T-helper 1 cell (primary cell): ENCODE measurements at places on chromosomes 3 and 15.

DNA sequence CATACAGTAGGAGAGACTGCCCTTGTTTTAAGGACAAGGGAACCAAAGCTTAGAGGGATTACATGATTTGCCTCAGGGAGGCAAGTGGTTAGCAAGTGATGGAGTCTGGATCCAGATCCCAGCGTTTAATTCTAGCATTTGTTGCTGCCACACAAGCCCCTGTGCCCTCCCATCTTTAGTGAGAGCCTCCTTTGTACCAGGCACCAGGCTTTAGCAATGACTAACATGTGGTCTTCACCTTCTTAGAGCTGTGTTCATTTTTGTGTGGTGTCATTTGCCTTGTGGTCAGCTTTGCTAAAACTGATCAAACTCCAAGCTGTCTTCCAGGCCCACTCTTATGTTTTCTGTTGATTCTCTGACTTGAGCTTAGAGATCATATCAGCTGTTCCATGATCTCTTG lies 290.5 kb downstream of the RPLP1 start:
- DNase-seq = no peak

GRCh38 chr15:78408355-78408640 lies 29.7 kb upstream of the IREB2 start:
- no peak for DNase-seq

GRCh38 chr3:120449251-120449650 lies 1.5 kb downstream of the FSTL1 start:
- DNase-seq = no peak

DNA sequence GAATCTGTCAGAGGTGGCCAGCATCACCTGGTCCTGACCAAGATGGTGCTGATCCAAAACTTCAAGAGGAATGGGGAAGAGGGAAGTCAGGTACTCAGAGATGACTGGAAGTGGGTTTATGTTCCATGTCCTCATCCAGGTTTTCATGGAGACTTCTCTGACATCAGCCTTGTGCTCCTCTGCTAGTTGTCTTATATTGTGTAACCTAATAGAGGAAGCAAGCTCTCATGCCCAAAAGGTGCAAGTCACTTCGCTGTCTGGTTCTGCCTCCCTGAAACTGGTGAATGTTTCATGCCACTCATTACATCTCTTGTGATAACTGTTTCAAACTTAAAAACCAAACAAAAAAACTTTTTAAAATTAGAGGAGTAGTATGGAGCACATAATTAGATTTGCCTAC lies 127.2 kb upstream of the MANF start:
- DNase-seq = no peak

DNA sequence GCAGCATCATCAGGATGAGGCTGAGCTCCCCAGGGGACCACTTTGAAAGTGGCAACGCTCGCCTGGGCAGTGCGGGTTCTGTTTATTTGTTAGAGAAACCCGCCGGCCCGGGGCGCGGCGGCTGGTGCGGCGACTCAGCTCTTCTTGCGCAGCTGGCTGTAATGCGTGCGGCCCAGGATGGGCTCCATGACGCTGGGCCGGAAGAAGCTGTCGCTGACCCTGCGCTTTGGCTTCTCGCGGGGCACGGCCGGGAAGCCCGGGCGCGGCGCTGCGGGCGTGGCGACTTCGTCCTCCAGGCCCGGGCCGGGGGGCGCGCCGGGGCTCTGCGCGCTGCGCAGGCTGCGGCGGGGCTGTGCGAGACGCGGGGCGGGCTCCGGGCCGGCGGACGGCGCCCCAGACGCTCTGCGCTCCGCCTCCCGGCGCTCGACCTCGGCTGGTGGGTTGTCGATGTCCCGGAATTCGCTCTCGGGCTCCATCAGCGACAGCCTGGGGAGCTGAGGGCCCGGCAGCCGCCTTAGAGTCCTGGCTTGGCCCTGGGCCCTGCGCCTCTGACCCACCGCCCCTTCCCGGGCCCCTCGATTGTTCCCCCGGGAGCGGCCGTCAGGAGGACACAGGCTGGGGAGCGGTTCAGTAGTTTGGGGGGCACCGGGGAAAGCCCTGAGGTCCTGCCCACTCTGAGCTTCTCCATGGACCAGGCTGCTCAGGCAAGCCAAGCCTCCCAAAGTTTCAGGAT lies 10.3 kb upstream of the KIF7 start:
- no peak for DNase-seq

DNA sequence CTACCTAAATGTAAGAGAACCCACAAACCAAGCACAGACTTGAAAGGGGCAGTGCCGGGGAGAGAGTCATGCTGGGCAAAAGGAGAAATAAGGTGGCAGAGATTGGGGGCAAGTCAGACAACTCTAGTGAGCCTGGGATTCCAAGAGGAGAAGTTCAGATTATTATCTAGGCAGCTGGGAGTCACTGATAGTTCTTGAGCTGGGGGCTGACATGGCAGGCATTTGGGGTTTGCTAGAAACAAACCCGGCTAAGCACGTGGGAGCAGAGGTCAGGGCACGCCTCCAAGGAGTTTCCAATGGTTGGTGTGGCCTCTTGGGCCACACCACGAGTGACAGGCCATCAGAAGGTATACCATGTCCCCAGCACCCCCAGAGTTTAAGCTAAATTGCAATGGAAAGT lies 27.6 kb downstream of the SLC6A6 start:
- no peak for DNase-seq

DNA sequence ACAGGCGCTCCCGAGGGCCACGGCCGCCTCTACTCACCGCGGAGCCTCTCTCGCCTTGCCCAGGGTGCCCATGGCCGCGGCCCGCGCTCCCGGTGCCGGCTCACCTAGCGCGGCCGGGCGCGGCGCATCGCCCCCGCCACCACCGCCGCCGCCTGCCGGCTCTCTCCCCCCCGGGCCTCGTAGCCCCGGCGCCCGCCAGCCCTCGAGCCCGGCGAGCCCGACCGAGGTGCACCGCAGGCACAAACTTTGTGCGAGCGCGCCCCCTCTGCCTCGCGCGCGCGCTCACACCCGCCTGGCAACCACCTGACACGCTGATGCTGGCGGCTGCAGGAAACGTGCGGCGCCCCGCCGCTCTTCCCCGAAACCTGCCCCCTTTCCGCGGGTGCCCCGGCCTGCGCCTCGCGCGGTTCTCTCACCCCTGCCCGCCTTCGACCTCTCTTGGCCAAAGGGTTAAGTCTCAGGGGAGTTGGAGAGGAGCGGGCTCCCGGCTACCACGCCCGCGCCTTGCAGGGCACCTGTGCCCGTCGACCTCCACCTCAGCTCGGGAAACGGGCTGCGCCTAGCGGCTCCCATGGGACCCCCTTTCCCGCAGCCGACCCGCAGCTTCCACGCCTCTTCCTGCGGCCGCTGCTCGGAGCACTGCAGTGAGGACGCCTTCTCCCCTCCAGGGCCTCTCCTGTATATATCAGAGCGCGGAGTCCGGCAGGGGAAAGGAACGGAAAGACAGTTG lies at the start of gene RASGRP1:
Gene RASGRP1, minus strand, starts transcription at position 258 of the 730 bp plus-strand sequence. Its CDS starts 186 bp downstream, at position 72.
- DNase-seq = peak; percentile 79

GRCh38 chr3:10382892-10383849 lies 62.3 kb upstream of the SEC13 start:
- no peak for DNase-seq

GRCh38 chr3:11059090-11059798 lies 66.7 kb downstream of the SLC6A1 start:
- DNase-seq = no peak

- DNase-seq = no peak
Observed at GRCh38 chr3:6222069-6222468, 638.8 kb upstream of the GRM7 start.

DNA sequence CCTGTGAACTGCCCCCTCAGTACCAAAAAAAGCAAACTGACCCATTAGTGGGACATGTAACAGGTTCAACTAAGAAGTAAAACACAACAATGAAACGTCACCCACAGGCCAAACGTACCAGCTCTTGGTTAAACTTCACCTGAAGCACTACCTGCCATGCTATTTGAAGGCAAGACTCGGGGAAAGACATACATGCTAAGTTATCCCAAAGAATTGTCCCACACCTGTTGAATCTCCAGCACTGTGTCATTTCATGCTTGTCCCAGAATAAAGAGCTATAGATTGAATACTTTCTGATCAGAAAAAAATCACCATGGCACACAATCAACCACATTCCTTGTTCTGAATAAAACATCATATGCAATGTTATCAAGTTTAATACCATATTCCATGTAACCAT lies 195.4 kb upstream of the WNT5A start:
- DNase-seq = no peak

DNA sequence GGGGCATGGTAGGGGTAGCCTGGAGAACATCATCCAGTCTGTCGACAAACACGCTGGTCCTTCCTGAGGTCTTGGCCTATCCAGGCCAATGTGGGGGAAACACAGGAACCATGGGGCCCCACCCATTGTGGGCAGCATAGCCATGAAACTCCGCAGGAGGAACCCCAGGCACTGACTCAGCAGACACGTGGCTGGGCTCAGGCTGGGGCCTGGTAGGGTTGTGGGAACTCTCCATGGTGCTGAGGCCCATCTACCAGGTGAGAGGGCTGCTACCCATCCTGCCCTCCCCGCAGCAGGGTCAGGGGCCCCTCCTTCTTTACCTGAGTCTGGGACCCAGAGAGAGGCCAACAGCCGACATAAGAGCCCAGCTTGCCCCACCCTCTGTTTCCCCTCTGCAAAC lies 22.6 kb upstream of the CACNA2D2 start:
- DNase-seq = peak; percentile 20

DNA sequence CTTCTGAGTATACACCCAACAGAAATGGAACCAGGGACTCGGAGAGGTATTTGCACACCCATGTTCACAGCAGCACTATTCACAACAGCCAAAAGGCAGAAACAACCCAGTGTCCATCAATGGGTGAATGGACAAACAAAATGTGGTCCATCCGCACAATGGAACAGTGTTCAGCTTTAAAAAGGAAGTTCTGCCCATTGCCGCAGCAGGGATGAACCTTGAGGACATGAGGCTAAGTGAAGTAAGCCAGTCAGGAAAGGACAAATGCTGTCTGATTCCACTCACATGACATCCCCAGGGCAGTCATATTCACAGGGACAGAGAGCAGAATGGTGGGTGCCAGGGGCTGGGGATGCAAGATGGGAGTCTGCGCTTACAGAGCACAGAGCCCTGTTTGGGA lies 7.5 kb downstream of the IQSEC1 start:
- DNase-seq = no peak

DNA sequence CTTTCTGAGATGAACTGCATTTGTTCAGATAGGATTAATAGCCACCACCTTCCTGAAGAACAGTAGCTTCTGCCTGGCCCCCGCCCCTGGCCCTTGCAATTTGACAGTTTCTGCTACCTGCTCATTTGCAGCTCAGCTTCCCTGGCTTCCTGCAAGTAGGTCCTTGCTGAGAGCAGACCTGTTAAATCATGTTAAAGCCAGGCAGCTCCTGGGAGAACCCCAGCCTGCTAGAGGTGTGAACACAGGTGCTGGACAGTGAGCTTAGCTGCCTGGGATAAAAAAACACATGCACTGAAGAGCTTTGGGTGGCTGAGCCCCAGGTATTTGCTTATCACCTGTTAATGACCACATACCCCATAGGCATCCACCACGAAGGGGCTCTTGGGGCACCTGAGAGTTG lies 143.4 kb downstream of the PTPRG start:
- no peak for DNase-seq

DNA sequence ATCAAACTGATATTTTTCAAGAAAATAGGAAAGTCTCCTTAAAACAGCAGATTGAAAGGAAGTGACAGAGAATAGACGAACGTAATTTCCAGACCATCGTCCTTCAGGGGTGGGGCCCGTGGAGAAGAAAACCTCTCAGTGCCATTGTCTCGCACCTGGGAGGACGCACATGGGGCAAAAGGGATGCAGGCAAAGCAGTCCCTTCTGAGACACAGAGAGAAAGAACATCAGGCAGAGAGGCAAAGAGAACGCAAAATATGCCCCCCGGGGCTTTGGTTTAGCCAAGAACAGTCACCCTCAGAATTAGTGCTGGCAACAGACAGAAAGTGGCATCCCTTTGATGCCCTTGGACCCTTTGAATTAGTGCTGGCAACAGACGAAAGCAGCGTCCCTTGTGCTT lies 37.0 kb downstream of the MUC20 start:
- no peak for DNase-seq

- DNase-seq = peak; percentile 77
Observed at GRCh38 chr15:63277038-63277892, at the start of gene APH1B. Gene APH1B, plus strand, starts transcription at chr15:63277605. Its CDS starts 19 bp downstream, at chr15:63277624.

GRCh38 chr3:105837143-105837740 lies 31.6 kb downstream of the CBLB start:
- no peak for DNase-seq

GRCh38 chr15:36888011-36888992 lies 212.0 kb downstream of the MEIS2 start:
- no peak for DNase-seq

DNA sequence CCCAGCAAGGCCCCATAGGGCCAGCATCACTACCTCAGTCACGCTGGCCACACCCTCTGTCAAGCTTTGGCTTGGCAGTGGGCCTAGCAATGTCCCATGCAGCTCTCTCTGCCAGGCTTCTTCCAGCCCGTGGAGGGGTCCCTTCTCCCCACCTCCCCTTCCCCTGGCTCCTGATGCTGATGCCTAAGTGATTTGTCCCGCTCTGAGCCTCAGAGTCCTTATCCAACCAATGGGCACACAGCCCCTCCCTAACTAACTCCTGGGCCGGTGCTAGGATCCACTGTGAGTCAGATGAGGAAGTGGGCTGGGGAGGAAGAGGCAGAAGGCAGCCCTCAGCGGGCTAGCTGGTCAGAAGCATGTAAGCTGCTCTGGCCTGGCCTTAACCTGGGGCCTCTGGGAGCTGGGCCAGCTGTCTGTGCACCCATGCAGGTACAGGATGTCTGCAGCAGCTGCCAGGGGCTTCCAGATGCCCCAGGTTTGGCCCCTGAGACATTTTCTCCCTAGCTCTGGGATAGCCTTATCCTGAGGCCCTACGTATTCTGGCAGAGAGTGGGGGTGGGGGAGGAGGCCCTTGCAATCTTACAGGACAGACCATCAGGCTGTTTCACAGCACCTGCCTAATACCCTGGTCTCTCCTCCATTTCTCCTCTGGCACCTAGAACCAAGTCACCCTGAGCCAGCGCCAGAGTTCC lies 740 bp upstream of the ZBTB47 start:
- DNase-seq = no peak

DNA sequence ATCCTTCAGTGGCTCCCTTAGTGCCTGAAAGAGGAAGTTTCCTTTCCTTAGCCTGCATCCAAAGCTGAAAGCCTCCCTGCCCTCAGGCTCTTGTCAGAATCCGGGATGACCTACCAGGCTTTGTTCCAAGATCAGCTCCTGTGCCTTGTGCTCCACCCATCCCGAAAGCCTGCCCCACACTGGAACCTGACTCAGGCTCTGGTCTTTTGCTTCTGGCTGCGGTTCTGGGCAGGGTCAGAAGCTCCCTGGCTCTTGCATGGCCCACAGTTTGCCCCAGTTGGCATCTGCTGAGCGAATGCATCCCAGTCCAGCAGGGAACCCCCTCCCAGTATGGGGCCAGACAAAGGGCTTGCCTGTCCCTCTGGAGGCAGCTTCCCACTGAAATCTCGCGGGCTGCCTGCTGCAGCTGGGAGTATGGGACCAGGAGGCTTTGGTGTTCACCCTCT lies 25.9 kb upstream of the KIF23 start:
- no peak for DNase-seq

- peak; percentile 51 for DNase-seq
Observed at GRCh38 chr15:40762919-40763800, 708 bp upstream of the GCHFR start.
